Neural crest cell (in vitro differentiated cells): ENCODE measurements at places on chromosomes 6 and 20.

GRCh38 chr6:7859591-7859990 lies 51.0 kb downstream of the TXNDC5 start:
- no peak for DNase-seq

- DNase-seq = no peak
Measured at GRCh38 chr20:23397961-23398360, 23.3 kb downstream of the NAPB start.

DNA sequence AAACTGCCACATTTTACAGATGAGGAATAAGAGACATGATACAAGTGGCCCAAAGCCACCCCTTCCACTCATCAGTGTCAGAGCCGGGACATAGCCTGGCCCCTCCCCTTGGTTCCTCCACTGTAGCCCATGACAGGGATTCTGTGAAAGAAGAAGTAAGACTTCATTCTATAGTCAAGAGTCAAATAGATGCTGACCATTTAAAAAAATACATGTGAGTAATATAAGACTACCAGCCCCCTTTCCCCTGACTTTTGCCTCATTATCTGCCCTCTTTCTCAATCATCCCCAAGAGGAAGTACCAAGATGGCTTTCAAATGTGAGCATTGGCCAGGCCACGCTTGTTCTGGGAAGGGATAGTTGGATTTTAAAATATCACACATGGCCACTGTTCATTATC lies 57.8 kb upstream of the TAB2 start:
- DNase-seq = no peak

- peak; percentile 59 for DNase-seq
Measured at GRCh38 chr20:56628873-56629463, at the start of gene TFAP2C. Gene TFAP2C (plus strand): TSS chr20:56629306. CDS start chr20:56629545, 239 bp downstream.

DNA sequence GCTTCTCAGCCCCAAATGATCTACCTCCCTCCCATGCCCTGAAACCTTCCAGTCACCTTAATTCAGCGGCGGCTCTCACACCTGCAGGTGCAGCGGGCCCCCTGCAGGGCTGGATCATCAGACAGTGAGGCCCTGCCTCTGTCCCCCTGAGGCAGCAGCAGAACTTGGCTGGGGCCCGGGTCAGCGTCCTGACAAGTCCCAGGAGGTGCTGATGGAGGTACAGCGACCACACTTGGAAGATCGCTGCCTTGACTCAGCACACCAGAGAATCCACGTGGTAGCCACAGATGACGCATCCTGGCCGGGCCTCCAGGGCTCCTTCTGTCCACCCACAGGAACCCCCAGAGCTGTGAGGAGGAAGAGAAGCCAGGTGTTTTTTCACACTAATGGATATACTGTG lies 116.4 kb upstream of the THBS2 start:
- DNase-seq = no peak

DNA sequence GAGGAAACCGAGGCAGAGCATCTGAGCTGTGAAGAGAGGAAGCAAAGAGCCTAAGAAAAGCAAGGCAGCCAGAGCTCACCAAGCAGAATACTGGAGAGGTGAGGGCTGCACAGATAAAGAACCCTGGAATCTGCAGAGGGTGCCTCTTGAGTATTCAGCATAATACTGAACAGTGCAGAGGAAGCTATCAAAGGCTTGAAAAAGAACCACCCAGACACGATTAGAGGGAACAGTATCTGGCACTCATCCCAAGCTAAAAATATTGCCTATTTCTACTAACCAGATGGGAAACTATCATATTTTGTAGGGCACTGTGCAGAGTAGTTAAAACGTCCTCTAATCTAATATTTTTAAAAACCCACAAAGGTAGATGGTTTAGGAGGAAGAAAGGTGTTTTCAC lies 41.8 kb upstream of the OPRM1 start:
- DNase-seq = no peak
